ENCODE measurements at places on chromosomes 3 and 15.
A peak's percentile ranks its signal among the peaks of the same experiment; 100 is the strongest.

GRCh38 chr15:62050115-62050514 is 10.1 kb downstream of the VPS13C start:
- DNase-seq, result no peak

DNA sequence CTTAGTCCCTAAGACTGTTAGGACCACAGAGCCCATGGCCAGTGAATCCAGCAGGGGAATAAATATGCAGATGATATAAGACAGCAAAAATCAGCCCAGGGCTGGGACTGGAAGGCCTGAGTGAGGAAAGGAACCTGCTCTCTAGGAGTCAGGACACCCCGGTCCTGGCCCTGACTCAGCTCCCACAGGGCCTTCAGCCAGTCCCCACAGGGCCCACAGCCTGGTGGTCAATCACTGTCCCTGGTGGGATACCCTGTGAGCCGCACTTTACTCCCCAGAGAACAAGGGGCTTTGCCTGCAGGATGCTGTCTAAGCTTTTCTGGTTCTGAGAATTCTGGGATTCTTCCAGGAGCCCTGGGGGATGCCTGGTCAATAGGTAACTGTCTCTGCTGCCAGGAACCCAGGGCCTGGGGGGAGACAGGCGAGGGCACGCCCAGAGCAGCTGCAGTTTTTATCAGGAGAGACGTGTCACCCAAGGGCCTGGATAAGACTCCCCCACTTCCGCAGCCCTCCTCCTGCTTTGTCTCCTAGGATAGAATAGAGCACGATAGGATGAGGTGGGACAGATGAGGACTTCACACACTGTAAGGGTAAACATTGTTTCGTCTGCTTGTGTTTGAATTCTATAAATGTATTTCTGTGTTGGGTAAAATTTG is 49.5 kb upstream of the MCF2L2 start:
- no peak for DNase-seq

- no peak for DNase-seq
Observed at GRCh38 chr3:141080431-141080830, 29.3 kb downstream of the SPSB4 start.

- no peak for DNase-seq
Observed at GRCh38 chr3:94990952-94991705, 928.3 kb downstream of the NSUN3 start.

- no peak for DNase-seq
Observed at GRCh38 chr3:42053476-42053875, 37.7 kb upstream of the TRAK1 start.

GRCh38 chr3:62602129-62602770 is 228.9 kb upstream of the FEZF2 start:
- no peak for DNase-seq

DNA sequence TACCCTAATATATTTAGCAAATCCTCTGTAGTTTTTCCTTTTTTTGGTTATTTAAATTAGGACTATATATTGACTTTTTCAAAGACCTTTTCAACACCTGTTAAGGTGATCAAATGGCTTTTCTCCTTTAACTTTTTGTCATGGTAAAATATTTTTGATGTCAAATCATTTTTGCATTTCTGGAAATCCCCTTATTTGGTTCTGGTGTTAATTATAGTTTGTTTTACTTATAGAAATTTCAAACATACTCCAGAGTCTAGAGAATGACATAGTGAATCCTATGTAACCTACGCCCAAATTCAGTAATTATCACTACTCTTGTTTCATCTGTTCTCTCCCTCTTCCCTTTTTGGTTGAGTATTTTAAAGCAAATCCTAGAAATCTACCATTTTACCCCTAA is 121.3 kb upstream of the TBL1XR1 start:
- DNase-seq, result no peak

DNA sequence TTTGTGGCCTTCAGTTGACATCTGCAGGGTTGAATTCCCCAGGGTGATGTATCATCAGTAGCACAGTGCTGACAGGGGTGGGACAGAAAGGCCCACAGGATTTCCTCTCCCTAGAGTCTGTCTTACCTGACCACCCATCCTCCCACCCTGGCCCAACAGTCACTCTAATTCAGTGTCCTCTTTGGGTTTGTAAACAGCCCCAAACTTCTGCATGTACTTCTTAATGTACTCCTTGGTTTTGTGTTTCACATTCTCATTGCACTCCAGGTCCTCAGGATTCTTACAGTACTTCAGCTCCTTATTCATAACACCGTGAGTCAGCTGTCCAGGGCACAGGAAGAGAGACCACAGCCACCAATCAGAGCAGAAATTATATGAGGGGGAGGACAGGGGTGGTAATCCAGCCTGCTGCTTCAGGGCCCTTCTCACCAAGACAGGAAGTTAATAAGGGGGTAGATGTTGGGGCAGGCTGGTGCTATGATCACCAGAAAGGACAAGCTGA is 37.5 kb downstream of the NBEAL2 start:
- DNase-seq, result no peak

- no peak for DNase-seq
Observed at GRCh38 chr3:119894195-119894594, 112.3 kb downstream of the NR1I2 start.

DNA sequence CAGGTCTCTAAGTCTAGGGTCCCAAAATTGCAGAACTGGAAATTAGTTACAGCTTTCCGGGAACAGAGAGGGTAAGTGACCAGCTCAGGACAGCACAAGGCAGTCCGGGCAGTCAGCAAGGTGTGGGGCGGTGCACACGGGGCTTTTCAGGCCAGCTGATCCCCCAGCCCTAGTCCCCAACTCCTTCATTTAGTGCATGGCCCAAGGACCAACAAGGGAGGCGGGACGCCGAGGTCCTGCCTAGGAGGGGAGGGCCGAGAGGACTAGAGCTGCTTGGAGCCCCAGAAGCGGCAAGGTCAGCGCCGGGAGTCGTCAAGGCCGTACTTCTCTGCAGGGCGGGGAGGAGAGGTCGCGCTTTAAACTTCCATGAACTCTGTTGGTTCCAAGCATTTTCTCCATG is 2.0 kb upstream of the PDE8A start:
- DNase-seq, result no peak

- DNase-seq, result peak; percentile 12
Observed at GRCh38 chr3:145272684-145273083, 888.3 kb downstream of the PLOD2 start.

DNA sequence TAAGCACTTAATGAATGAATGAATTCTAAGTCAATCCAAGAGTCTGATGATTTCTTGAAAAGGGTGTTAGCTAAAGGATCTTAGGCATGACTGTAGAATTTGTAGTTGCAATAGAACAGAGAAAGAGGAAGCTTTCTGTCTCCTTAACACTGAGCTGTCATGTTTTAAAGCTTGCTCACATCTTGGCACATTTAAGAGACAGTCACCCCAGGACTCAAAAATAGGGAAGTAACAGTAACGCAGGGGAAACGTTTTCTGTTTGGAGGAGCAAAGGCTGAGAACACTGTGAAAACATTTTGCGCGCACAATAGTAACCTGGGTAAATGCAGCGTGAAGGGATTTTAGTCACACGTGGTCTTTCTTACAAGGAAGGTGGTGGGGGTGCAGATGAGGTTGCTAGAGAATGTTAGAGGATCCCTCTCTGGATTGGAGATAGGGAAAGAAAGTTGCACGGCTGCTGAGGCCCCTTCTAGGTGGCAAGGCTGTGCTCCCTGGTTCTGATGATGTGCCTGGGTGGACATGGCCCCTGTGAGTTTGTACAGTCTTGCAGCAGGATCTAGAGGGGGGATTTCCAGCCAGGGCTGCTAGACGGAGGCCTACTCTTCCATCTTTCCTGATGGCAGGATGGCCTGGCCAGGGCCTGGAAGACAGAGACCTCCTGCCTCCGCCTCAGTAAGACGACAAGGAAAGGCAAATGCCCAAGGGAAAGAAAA is 12.0 kb downstream of the STARD5 start:
- DNase-seq, result no peak

DNA sequence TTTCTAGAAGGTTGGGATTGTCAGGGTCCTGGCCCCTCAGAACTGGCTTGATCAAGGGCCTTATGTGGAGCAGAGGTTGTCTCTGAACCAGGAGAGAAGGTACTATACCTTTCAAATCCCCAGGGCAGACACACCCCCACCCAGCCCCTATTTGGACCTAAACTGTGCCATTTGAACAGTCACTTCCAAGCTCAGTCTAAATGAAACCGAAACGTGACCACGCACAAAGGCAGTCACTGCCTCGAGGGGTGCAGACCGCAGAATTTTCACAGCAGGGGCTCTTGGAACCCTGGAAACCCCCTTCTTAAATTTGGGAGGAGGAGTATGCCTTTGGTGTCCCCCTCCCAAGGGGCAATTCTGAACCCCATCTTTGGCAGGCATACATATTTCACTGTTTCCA is 53.7 kb downstream of the GRIP2 start:
- DNase-seq, result no peak

GRCh38 chr15:29554531-29554930 is 267.7 kb downstream of the TJP1 start:
- peak; percentile 12 for DNase-seq

DNA sequence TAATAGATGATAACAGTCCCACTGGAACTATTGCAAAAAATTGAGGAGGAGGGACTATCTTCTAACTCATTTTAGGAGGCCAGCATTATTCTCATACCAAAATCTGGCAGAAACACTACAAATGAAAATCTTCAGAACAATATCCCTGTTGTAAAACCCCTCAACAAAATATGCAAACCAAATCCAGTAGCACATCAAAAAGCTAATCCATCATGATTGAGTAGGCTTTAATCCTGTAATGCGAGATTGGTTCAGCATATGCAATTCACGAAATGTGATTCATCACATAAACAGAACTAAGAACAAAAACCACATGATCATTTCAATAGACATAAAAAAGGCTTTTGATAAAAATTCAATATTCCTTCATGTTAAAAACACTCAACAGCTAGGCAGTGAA is 23.9 kb upstream of the PLSCR2 start:
- peak; percentile 47 for DNase-seq

GRCh38 chr3:8712045-8712907 is 21.3 kb upstream of the CAV3 start:
- DNase-seq, result peak; percentile 43

- DNase-seq, result peak; percentile 35
Observed at GRCh38 chr15:75732809-75733451, 20.3 kb upstream of the CSPG4 start.

DNA sequence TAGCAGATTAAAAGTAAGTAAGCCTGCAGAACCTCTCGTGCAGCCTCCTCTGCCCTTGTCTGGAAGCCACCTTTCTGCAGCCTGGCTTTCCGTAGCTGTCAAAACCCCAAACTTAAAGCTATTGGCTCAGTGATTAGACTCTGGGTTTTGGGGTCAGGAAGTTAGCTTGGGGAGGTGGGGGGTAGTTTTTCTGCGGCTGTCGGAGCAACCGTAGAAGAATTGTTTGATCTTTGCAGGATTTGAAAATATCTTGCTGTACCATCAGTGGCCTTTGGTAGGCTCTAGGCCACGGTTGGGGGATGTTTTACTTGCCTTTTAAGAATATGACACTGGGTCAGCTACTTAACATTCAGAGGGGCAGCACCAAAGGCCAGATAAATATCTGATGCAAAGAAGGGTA is 88.4 kb upstream of the RASGRP1 start:
- DNase-seq, result no peak

- no peak for DNase-seq
Observed at GRCh38 chr15:87877114-87877810, 379.3 kb downstream of the NTRK3 start.

DNA sequence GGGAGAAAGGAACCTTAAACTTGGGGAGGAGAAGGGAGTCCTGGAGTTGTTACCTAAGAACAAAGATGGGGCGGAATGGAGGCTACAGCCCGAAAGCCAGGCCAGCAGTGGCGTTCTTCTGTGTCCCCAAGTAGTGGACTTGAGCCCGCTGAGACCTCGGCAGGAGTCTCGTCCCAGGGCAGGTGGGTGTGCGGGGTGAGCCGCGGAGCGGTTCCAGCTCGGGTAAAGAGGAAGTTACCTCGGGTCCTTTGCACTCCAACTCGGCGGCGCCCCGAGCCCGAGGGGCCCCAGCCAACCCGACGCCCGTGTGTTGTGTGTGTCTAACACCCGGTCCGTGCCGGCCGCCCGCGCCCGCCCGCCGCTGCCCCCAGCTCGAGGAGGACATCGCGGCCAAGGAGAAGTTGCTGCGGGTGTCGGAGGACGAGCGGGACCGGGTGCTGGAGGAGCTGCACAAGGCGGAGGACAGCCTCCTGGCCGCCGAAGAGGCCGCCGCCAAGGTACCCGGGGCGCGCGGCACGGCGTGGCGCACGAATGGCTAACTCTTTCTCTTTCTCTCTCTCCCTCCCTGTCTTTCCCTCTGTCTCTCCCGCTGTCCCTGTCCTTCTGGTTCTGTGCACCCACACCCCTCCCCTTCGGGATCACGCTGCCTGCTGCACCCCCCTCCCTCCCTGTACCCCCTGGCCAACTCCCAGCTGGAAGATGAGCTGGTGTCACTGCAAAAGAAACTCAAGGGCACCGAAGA is 959 bp downstream of the TPM1 start:
- DNase-seq, result no peak

DNA sequence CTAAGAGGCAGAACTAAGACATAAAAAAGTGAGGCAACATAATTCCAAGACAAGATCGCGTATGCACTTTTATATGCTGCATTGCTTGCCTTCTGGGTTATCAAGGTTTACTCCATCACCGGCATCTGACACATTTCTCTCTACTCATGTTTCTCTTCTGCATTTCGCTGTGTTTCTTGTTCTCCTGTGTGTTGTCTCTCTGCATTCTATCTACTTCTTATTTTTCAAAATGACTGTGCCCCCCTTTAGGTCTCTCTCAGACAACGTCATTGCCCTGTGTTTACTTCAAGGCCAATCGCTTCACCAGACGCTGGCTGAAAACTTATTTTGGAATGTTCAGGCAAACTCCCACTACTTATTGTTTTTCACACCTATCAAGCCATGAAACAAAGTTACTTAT is 280.4 kb downstream of the KCNH8 start:
- DNase-seq, result no peak

- no peak for DNase-seq
Observed at GRCh38 chr3:129433565-129433964, 5.1 kb upstream of the EFCAB12 start.

DNA sequence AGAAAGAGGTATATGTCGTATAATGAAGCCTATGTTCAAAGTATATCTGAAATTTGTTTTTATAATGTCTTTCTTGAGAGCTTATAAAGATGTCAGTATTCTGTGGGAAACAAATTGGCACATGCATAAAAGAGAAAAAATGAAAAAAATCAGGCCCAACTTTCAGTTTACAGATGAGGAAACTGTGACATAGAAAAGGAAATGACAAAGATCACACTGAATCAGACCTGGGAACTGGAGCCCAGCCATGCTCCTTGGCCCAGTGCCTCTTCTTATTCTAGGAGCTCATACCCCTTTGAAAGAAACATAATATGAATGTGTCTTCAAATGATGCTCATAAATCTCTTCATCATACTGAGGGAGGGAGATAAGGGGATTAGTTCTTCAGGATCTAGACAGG is 48.4 kb downstream of the TMEM44 start:
- no peak for DNase-seq
